ENCODE measurements at places on chromosomes 1 and 21. TPM values are rescaled to one million over a fixed set of nuclear protein-coding genes. Genes with fewer than 3 reads are reported as not detected.

- no peaks in the 10 kb centered on the region for H3K27me3 ChIP-seq
- no peak overlapping the region for H3K4me3 ChIP-seq
- H3K4me1 ChIP-seq: peaks cover 23% of the 10 kb centered on the region
- no peak overlapping the region for H3K27ac ChIP-seq
Observed at GRCh38 chr1:37951041-37951782, 4.4 kb upstream of the INPP5B start.

DNA sequence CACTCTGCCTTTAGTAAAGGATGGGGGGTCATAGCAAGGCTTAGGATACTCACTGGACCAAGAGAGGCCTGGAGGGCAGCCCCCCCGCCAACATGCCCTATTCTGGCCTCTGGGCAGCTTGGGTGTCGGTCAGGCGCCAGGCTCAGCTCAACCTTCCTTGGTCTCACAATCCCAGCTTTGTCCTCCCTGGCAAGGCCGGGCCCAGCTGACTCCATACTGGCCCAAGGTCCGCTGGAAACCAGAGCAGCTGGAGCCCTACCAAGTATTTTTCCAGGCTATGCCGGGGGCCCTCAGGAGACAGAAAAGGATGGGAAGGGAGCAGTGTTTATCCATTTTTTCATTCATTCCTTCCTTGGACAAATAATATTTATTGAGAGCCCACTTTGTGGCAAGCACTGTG lies 6.2 kb downstream of the FBXO2 start:
- H3K27ac ChIP-seq: no peak overlapping the region
- peaks cover 5% of the 10 kb centered on the region for H3K27me3 ChIP-seq
- H3K36me3 ChIP-seq: no peaks in the 10 kb centered on the region
- peaks cover 5% of the 10 kb centered on the region for H3K4me1 ChIP-seq
- DNase-seq: no peak
- no peak overlapping the region for H3K4me3 ChIP-seq

DNA sequence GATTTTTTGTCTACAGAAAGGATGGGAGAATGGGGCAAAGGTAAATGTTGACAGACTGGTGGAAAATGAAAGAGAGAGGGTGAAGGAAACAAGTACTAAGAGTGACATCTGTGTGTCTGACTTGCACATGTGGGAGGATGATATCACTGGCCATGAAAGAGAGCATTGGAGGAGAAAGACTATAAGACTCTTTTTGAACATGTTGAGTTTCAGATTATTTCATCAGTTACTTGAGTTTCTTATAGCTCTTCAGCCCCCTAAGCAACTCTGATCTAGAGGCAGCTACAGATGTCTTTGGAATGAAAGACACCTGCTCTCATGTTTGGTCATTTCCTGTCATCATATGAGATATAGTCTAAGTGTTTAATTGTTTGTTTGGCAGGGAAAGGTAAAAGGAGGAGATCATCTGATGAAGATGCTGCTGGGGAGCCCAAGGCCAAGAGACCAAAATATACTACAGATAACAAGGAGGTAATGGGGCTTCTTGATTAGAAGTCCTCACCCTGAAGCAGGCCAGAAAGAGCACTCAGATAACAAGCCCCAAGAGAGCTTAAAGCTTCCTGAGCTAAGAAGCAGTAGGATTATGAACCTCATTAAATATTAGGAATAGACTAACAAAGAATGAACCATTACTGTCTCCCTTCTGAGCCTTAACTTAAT lies 4.5 kb downstream of the POLR3C start:
- no peak overlapping the region for H3K27ac ChIP-seq
- H3K36me3 ChIP-seq: peaks cover 80% of the 10 kb centered on the region
- no peak overlapping the region for H3K4me3 ChIP-seq
- DNase-seq: no peak
- H3K4me1 ChIP-seq: peaks cover 11% of the 10 kb centered on the region

DNA sequence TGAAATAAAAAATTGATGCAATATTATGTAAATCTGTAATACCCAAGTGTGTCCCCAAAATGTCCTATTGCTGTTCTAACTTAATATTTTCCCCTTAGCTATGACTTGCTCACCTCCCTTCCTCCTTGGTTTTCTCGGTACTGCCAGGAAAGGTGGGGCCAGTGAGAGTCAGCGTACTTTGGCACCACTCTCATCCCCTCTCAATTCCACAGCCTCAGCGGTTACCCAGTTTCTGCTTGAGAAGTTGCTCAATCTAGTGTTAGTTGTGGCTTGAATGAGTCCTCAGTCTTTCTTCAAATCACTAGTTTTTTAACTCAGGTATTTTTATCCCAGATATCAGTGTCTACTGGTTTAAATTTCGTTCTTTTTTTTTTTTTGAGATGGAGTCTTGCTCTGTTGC lies 32.3 kb downstream of the BCAS2 start:
- no peaks in the 10 kb centered on the region for H3K36me3 ChIP-seq
- H3K4me1 ChIP-seq: peaks cover 21% of the 10 kb centered on the region

DNA sequence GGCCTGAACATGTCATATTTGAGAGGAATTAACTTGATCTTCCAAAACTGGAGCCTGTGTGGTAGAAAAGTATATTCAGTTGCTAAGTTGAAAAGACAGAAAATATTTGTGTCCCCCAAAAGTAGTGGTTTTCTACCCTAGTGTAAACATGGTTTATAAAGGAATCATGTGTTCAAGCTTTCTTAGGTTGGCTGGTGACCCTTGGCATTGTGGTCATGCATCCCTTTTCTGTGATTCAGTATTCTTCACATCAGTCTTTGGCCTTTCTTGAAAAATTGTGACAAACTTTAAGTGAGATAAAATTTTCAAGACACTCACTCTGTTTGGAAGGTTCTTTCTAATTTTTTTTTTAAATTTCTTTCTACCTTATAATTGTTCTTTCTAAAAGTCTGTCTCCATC lies 193.2 kb downstream of the DHRS3 start:
- no peak overlapping the region for H3K4me3 ChIP-seq
- peak overlapping the region; percentile 38 for H3K27ac ChIP-seq

DNA sequence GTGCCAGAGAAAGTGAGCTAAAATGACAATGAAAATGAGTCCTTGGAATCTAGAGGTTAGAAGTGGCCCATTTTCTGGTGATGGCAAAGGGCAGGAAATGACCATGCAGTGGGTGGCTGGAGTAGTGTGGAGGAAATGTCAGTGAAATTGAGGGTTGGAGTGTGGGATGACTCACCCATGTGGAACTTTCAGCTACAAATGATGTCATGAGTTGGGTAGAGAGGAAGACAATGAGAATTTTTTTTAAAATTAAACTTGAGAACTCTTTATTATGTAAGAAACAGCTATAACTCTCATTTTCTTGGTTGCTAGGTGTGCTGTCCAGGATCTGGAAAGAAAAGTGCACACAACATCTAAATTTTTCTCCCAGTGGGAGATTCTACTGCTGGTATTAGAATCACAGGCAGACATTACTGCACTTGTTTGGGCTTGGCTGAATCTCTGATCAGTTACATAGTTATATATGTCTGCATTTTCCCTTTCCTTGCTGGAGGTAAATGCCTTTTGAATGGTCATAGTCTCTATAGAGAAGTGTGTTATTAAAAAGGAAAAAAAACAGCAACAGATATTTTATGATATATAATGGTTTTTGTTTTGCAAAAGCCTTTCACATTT lies 56.8 kb upstream of the GNG12 start:
- no peak overlapping the region for H3K27ac ChIP-seq
- peak; percentile 48 for DNase-seq
- peaks cover 12% of the 10 kb centered on the region for H3K4me1 ChIP-seq
- no peak overlapping the region for H3K4me3 ChIP-seq
- H3K27me3 ChIP-seq: no peaks in the 10 kb centered on the region
- H3K36me3 ChIP-seq: no peaks in the 10 kb centered on the region

GRCh38 chr1:204070895-204071294 lies 2.0 kb upstream of the SOX13 start:
- H3K27ac ChIP-seq: no peak overlapping the region
- no peak for DNase-seq
- H3K4me1 ChIP-seq: peaks cover 25% of the 10 kb centered on the region

DNA sequence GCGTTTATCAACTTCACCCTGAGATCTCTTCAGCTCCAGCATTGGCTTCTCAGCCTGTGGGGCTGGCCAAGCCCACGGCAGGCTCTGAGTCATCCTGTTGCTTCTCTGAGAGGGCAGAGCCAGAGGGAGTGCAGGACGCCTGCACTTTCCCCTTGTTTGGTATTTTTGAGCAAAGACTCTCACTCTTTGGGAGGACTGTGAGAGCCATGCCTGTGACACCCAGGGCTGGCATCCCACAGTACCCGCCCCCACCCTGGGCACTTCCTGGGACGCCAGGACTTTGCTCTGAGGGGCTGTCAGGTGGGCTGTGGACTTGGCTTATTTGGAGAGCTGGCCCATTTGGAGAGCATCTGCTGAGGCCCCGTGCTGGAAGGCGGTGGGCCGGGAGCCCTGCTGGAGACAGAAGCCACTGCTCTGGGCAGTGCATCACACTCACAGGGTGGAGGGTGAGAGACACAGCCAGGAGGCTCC lies 37.4 kb downstream of the VANGL1 start:
- no peaks in the 10 kb centered on the region for H3K27me3 ChIP-seq
- no peak for DNase-seq
- H3K27ac ChIP-seq: no peak overlapping the region
- H3K36me3 ChIP-seq: no peaks in the 10 kb centered on the region
- H3K4me3 ChIP-seq: no peak overlapping the region
- H3K4me1 ChIP-seq: no peaks in the 10 kb centered on the region

DNA sequence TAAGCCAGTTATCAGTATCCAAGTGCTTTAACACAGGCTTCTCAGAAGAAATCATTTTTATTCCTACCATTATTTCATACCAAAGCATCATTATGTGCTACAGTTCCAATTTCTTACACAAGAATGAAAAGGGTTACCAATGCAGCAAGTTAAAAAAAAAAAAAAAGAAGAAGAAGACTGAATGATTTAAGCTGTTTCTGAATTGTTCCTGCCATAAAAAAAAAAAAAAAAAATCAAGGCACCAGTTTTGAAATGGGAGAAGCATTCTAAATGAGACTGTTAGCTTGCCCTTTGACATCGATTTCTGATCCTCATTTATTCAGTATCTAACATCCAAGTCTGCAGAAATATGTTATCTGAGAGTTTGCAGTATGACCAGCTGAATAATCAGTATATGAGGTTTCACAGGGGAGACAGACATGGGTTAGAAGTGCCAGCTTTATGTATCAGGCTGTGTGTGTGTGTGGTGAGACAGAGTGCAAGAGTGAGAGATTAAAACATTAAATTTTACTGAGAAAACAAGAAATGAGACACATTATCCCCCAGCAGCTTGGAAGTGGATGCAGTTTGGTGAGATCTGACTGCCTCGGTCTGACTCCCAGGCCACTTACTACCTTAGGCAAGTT lies 105.8 kb downstream of the COLGALT2 start:
- DNase-seq: no peak
- H3K4me3 ChIP-seq: no peak overlapping the region
- no peaks in the 10 kb centered on the region for H3K27me3 ChIP-seq

GRCh38 chr1:185345913-185346720 lies 29.1 kb upstream of the IVNS1ABP start:
- H3K27ac ChIP-seq: peak overlapping the region; percentile 62
- H3K27me3 ChIP-seq: no peaks in the 10 kb centered on the region

GRCh38 chr1:225595974-225596551 lies 56.9 kb downstream of the ENAH start:
- DNase-seq: no peak
- H3K4me1 ChIP-seq: no peaks in the 10 kb centered on the region
- H3K27ac ChIP-seq: no peak overlapping the region
- no peaks in the 10 kb centered on the region for H3K27me3 ChIP-seq

GRCh38 chr1:83077411-83077810 lies 921.5 kb downstream of the TTLL7 start:
- H3K27ac ChIP-seq: no peak overlapping the region
- no peaks in the 10 kb centered on the region for H3K4me1 ChIP-seq
- DNase-seq: no peak
- no peaks in the 10 kb centered on the region for H3K36me3 ChIP-seq
- H3K4me3 ChIP-seq: no peak overlapping the region

- no peak for DNase-seq
- H3K27ac ChIP-seq: no peak overlapping the region
- no peaks in the 10 kb centered on the region for H3K36me3 ChIP-seq
- peaks cover 96% of the 10 kb centered on the region for H3K27me3 ChIP-seq
Observed at GRCh38 chr1:52243221-52243987, 101.5 kb downstream of the ZFYVE9 start.

- no peak overlapping the region for H3K27ac ChIP-seq
- H3K36me3 ChIP-seq: no peaks in the 10 kb centered on the region
- H3K4me3 ChIP-seq: no peak overlapping the region
Observed at GRCh38 chr1:100847361-100848082, 47.1 kb downstream of the EXTL2 start.

GRCh38 chr1:94231746-94232145 lies 5.6 kb downstream of the ARHGAP29 start:
- DNase-seq: no peak
- no peak overlapping the region for H3K4me3 ChIP-seq
- no peaks in the 10 kb centered on the region for H3K36me3 ChIP-seq
- H3K4me1 ChIP-seq: peaks cover 5% of the 10 kb centered on the region
- H3K27ac ChIP-seq: no peak overlapping the region

GRCh38 chr1:145960468-145961108 lies 2.8 kb upstream of the LIX1L start:
- DNase-seq: peak; percentile 46
- peak overlapping the region; percentile 87 for H3K4me3 ChIP-seq
- peaks cover 6% of the 10 kb centered on the region for H3K27me3 ChIP-seq
- H3K27ac ChIP-seq: no peak overlapping the region
- H3K36me3 ChIP-seq: no peaks in the 10 kb centered on the region

- H3K4me3 ChIP-seq: no peak overlapping the region
- H3K4me1 ChIP-seq: no peaks in the 10 kb centered on the region
- no peak for DNase-seq
- no peak overlapping the region for H3K27ac ChIP-seq
Observed at GRCh38 chr1:159532922-159533321, 2.9 kb downstream of the OR10J5 start.

- H3K27me3 ChIP-seq: no peaks in the 10 kb centered on the region
- H3K4me1 ChIP-seq: no peaks in the 10 kb centered on the region
- no peaks in the 10 kb centered on the region for H3K36me3 ChIP-seq
- no peak overlapping the region for H3K27ac ChIP-seq
- no peak for DNase-seq
Observed at GRCh38 chr1:96538883-96539282, 182.7 kb upstream of the PTBP2 start.

The GSTM1 gene
- 13.5 TPM for polyA plus RNA-seq

The LRRC8B gene
- 3.7 TPM for polyA plus RNA-seq

The CR1L gene
- not detected for polyA plus RNA-seq

The SPRR2E gene
- polyA plus RNA-seq: not detected

The TESK2 gene
- 13.1 TPM for polyA plus RNA-seq

The AMY2A gene
- not detected for polyA plus RNA-seq

The RGSL1 gene
- not detected for polyA plus RNA-seq

The GIPC2 gene
- not detected for polyA plus RNA-seq

The PLA2G4A gene
- 1.4 TPM for polyA plus RNA-seq

The SLAMF9 gene
- polyA plus RNA-seq: 0.25 TPM

The MTMR11 gene
- polyA plus RNA-seq: 152 TPM

All from CD14-positive monocyte (primary cell).